Left ventricle myocardium inferior (tissue), 1 donor: ENCODE measurements at places on chromosomes 6 and 20. TPM values are rescaled to one million over a fixed set of nuclear protein-coding genes. Genes with fewer than 3 reads are reported as not detected.

OPRL1 gene
- total RNA-seq: 0.52 TPM

DNA sequence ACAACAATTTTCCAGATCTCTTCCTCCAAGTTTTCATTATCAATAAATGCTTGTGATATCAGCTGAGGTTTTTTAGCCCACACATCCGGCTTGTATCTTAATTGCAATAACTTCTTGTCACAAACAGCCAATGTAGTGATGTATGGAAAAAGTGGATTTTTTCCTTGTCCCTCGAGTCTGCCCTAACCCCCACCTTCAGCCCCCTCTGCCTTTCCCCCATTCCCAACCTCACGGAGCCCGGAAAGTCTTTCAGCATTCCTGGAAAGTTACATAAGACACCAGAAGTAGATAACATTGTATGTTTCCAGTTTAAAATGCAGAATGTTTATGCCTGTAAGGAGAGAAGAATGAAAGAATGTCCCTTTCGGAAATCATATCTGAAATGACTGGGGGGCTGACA, 179.2 kb upstream of the PHACTR1 start:
- no peak for DNase-seq

NFYA gene
- total RNA-seq: 12.5 TPM

- DNase-seq: peak; percentile 77
Measured at GRCh38 chr6:33886673-33887144, 82.9 kb upstream of the MLN start.

GRCh38 chr20:61556673-61557072, 304.6 kb downstream of the CDH4 start:
- no peak for DNase-seq

DNA sequence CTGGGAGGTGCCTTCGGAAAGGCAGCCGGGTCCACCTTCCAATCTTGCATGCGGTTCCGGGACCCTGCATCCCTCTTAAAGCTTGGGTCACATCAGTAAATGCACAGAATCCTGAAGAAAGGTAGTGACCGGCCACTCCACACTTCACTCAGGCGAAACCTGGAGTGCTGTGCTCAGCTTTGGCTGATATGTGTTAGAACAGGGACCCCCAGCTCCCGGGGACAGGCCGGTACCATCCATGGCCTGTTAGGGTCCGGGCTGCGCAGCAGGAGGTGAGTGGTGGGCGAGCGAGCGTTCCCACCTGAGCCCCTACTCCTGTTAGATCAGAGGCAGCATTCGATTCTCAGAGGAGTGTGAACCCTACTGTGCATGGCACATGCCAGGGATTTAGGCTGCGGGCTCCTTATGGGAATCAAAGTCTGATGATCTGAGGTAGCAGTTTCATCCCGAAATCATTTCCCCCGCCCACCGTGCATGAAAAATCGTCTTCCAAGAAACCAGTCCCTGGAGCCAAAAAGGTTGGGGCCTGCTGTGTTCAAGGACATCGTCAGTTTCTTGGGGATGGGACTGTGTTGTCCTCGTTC, 143.0 kb downstream of the ERMARD start:
- no peak for DNase-seq

DNA sequence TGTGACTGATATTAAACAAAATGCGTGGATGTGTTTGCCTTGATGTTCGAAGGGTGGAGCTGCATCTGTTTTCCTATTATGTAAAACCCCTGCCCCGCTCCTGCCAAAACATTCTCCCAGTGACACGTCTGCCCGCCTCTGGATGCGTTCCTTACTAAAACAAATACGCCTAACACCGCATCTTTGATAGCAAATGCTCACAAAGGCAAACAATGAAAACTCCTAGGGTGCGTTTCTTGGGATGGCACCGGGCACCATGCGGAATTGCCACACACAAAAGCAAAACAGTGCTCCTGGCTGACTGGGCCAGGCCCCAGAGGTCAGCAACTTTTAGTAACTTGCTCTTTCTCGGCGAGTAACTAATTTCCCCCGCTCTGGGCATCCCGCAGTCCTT, 9.0 kb upstream of the FOXC1 start:
- DNase-seq: no peak

DNA sequence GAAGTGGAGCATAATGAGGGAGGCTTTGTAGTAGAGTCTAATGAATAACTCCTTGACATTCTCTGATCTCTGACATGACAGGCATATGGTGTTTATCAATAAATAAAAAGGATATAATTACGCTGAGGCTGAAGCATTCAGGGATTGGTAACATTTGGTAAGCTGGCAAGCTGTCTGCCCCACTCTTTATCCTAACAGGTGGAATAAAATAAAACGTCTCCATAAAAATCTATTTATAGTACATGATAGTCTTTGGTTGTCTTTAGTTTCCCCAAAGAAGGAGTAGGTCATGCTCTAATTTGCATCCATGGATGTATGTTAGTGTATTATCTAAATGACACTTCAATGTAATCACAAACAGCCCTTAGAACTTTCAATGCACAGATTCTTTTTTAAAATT, 30.9 kb upstream of the RBM24 start:
- no peak for DNase-seq

PLCB4 gene
- 30.5 TPM for total RNA-seq

DNA sequence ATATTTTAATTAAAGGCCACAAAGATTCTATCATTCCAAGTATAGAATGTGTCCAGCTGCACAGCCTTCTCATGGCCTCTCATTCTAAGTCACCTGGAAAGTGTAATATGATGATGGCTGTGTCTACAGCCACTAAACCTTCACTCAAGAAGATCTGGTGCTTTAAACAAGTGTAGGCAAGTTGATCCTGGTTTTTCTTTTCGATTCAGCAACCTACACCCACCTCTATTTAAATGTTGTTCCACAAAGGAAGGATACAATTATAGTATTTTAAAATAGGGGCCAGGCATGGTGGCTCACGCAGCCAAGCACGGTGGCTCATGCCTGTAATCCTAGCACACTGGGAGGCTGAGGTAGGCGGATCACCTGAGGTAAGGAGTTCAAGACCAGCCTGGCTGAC, 25.5 kb upstream of the DST start:
- no peak for DNase-seq

NCOA6 gene
- 14.0 TPM for total RNA-seq

CYP39A1 gene
- total RNA-seq: 5.4 TPM

- no peak for DNase-seq
Measured at GRCh38 chr6:107185391-107185970, 70.2 kb upstream of the BEND3 start.

DNA sequence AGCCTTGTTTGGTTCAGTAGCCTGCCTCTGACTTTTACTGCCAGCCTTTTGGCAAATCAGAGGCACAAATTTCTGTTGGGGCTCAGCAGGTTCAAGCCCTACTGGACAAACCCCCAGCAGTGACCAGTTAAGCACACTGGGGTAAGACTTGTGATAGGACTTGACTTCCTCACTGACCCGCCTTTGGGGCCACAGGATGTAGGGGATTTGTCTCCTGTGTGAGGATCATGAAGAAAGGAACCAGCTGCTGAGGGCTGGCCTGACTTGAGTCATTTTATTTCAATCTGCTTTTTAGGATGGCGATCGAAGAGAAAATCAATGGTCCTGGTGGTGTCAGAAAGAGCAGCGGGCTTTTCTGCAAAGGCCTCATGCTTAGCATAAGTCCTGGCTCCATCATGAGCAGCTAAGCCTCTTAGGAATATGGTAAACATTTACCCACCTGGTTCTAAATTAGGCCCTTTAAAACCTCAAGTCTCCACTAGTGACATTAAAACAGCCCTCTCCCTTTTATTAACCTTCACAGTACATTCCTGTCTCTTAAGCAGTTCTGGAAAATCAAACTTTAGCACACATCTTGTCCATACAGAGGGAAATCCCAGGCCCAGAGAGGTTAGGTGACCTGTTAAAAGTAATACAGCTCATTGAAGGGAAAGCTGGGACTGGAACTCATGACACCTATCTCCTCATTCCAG, 16.6 kb downstream of the CHMP4B start:
- no peak for DNase-seq

DNA sequence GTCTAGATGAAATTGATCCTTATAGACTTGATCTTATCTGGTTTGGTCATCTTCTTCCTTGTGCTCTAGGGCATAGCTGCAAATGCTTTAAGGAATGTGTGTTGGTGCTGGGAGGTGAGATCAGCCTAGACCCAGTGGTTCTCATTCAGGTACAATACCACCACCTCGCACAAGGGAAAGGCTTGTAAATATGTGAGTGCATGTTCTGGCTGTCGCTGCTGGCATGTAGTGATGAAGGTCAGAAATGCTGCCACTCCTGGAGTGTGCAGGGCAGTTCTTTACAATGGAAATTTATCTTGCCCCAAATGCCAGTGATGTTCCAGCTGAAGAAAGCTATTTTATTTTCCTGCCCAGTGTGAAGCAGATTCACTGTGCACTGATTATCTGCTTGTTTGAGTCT, 900.9 kb downstream of the QKI start:
- DNase-seq: no peak

COX4I2 gene
- total RNA-seq: 7.6 TPM

DNA sequence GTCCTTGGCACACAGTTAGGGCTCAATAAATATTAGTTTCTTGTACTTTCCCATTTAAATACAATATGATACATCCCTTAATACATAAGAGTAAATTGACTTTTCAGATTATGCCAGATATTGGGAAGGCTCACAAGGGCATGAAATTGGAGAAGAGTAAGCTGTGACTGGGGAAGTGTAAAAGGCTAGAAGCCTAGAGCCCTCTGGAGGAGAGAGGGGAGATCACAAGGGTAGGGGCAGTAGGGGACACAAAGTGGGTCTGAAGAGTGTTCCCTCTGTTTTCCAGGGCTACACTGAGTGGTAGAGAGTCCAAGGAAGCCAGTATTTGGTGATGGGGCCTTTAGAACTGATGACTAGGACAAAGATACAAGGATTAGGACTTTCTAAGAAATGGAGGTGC, 562.9 kb upstream of the CHD6 start:
- no peak for DNase-seq

- DNase-seq: no peak
Measured at GRCh38 chr6:41713650-41714291, 21.6 kb downstream of the TFEB start.
